Activated CD4-positive, CD25-positive, alpha-beta regulatory T cell (primary cell): ENCODE measurements at places on chromosomes 6 and 20.

DNA sequence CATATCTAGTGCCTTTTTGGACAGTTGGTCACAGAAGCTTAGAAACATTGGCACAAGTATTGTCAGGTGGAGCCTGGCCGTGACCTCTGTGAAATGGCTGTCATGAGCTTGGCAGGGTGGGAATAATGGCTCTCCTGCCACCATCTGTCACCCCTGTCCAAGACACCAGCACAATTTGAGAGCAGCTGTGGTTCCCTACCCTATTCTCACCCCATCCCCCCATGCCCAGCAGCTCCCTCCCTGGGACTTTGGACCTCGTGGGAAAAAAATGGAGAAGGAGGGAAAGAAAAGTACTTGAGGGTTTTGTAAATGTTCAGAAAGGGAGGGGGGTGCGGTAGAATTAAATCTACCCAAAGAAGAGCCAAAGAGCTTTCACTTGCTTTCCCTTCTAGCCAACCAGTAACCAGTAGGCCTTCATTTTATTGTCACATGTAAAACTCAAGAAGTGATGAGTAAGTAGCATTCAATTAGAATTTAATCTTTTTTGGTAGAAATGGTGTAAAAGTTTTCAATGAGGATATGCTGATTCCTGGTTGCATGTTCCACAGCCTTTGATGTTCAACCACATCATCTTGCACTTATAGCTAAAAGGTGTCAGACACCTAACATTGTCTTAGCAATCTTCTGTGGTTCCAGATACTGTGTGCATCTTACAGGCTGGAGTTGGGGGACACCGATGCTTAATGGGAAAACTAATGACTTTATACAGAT lies 263.5 kb upstream of the TAB2 start:
- DNase-seq = no peak

- DNase-seq = no peak
Observed at GRCh38 chr6:128235556-128235955, 284.8 kb downstream of the PTPRK start.

DNA sequence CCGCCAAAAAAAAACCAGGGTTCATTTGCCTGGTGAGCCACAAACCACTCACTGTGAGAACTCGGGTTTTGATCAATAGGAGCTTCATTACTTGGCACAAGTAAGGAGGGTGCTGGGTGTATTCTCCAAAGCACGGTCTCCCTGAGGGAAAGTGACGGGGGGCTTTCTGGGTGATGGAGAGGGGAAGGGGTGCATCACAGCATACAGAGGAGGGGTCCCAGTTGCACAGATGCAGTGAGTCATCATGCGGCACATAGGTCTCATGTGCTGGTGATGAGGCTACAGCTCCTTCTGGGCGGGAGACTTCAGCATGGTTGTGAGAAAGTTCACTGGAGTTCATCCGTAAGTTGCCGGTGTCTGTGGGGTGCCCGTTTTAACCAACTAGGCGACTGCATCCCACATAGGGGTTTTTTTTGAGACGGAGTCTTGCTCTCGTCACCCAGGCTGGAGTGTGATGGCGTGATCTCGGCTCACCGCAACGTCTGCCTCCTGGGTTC lies 36.2 kb downstream of the SUN5 start:
- no peak for DNase-seq

DNA sequence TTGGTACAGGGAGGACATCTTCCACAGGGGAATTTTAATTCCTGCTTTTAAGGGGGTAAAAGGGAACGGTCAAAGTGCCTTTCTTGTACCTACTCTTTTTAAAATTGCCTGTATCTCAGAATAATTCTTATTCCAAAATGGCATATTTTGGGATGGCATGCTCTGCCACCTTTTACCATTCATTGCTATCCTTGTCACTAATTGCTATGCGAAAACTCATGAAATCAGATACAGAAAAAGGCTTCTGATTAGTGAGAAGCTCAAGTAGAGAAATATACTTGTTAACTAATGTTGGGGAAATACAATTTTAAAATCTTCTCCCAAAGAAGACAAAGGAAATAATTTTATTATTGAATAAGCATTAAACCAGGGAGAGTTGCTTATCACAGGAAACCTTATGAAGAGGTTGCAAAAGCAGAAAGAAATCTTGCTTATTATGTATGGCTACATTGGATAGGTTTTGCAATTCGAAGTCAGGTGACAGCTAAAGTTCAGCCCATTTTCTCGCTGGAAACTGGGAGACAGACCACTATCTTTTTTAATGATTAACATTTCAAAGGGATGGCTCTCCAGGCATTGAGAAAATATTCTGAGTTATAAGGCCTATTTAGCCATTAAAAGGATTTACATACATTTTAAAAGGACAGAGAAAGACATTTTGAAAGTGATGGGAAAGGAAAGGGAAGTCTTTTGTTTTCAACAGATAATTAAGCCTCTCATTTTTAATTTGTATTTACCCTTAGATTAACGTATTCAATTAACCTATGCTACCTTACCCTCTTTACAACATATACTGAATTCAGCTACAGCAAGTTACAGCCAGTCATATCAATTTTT lies 110.3 kb upstream of the PRSS16 start:
- DNase-seq = no peak

GRCh38 chr20:40604416-40604815 lies 84.6 kb downstream of the MAFB start:
- no peak for DNase-seq

- DNase-seq = peak; percentile 22
Observed at GRCh38 chr6:159169193-159169555, at the start of gene FNDC1. TSS of gene FNDC1 (plus strand) at chr6:159169400. CDS start at chr6:159169597, 197 bp downstream.

- no peak for DNase-seq
Observed at GRCh38 chr6:166815629-166816028, 140.7 kb downstream of the RNASET2 start.

DNA sequence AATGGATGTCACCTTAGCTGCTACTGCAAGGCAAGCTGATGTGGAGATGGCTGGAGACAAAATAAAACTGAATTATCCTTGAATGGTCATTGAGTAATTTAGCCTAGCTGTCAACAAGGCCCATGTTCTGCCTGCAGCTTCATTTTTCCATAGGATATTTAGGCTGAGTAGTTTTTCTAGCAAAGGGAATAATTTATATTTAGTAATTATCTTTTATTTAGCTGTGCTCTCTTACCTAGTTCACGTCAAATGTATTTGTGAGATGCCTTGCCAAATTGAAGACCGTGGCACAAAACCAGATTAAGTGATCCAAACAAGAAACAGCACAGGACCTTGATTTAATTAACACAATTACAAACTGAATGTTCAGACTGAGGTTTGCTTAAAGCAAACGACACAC lies 77.4 kb upstream of the CEP162 start:
- DNase-seq = no peak

- no peak for DNase-seq
Observed at GRCh38 chr6:31161216-31162126, 3.1 kb downstream of the TCF19 start.

GRCh38 chr6:82397962-82398692 lies 34.5 kb downstream of the TPBG start:
- DNase-seq = no peak

- no peak for DNase-seq
Observed at GRCh38 chr6:150895928-150896632, 30.6 kb downstream of the MTHFD1L start.

DNA sequence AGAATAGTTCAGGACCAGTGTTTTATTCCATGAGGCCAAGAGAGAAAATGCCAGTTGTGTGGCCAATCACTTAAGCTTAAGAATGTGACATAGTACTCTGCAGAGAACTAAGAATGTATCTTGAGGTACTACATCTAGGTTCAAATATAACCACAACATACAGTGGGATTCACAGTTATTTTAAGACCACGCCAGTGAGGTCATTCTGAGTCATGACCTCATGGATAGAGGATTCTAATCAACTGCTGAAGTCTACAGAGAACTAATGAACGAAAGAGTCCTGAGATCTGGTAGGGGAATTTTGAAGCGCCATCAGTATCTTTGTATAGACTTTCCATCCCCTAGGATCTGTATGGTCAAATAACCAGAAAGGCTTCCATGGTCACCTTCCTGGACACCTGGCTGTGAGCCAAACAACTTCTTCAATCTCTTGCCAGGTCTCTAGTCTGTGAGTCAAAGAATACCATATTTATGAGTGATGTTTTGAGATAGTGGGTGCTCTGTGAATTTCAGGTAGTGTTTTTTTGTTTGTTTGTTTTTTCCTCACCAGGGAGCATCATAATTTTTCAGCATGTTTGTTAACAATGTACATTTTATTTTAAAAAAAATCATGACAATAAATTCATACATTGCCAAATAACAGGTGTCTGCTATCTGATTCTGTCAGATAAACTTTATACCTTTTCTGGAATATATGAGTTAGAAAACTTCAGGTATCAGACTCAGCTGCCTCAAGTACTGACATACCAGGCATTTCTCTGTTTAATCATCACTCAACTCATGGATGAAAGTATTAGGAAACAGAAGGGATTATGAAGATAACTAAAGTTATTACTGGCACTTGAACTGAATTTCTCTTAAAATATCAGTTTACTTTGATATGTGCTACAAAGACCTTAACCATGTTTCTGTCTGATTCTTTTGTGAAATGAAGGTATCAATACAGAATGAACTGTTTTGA lies 217.9 kb downstream of the PLCB4 start:
- no peak for DNase-seq

- no peak for DNase-seq
Observed at GRCh38 chr20:24587384-24588046, 118.1 kb downstream of the SYNDIG1 start.

DNA sequence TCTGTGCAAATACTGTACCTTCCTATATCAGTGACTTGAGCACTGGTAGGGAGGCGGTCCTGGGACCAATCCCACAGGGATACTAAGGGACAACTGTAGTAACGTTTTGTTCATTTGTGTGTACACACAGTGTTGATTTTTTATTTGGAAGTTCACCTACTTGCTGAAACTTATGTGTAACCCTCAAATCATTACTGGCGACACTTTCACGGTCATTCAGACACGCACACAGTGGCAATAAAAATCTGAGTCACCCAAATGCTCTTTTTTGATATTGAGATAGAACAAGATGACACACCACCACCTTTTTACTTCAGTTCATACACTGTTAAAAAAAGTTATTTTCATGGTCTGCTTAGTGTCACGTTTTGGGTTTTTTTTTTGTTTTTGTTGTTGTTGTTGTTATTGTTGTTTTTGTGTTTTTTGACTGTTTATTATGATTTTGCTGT lies 79.8 kb downstream of the QKI start:
- no peak for DNase-seq

- no peak for DNase-seq
Observed at GRCh38 chr6:109202409-109203264, 107.3 kb downstream of the CEP57L1 start.

DNA sequence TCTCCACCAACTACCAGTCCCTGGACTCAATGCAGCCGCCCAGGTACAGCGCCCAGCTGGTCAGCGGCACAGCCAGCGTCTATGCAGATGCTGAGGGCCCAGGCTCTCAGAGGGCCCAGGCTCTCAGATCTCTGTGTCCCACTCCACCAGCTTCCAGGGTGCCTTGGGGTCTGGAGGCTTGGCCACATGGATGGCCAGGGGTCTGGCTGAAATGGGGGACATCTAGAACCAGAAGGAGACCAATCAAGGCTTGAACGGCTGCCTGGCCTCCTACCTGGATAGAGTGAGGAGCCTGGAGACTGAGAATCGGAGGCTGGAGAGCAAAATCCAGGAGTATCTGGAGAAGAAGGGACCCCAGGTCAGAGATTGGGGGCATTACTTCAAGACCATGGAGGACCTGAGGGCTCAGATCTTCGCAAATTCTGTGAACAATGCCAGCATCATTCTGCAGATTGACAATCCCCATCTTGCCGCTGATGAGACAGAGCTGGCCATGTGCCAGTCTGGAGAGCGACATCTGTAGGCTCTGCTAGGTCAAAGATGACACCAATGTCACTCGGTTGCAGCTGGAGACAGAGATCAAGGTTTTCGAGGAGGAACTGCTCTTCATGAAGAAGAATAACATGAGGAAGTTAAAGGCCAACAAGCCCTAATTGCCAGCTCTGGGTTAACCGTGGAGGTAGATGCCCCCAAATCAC lies 44.1 kb upstream of the GRM4 start:
- no peak for DNase-seq

- no peak for DNase-seq
Observed at GRCh38 chr6:40232698-40233097, 298.4 kb upstream of the MOCS1 start.

DNA sequence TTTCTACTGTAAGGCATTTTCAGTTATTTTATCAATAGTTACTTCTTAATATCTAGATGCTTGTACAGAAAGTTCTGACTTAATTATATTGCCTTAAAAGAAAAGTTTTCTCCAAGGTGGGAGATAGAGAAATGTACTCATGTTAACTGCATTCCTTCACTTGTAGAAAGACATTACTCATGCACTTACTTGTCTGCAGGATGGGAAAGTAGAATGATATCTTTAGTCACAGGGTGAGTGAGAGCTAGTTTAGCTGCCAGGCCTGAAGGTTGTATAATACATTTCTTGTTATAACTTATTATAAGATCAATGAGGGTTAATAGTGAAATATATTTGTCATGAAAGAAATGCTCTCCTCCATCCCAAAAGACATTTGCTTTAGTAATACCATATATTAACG lies 92.1 kb downstream of the CRYBG1 start:
- no peak for DNase-seq

GRCh38 chr6:90087106-90087833 lies 193.0 kb downstream of the GJA10 start:
- DNase-seq = no peak

DNA sequence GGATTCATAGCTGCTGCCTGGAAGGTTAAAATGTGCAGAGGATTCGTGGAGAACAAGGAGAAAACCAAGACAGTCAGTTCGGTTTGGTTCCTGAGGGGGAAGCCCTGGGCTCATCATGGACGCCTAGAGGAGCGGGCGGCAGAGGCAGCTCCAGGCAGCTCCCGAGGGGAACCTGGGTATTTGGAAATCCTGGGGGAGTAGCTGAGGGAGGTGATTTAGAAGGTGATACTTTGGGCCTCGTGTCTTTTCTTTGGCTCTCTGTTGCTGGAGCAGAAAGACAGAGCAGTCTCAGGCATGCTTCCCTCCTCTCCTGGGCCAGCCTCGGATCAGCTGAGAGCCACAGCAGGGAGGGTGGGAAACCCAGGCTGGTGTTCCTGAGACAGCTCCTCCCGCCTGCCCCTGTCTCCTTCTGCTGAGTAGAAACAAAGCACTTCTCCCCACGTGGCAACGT lies 139.5 kb downstream of the DLL1 start:
- no peak for DNase-seq

DNA sequence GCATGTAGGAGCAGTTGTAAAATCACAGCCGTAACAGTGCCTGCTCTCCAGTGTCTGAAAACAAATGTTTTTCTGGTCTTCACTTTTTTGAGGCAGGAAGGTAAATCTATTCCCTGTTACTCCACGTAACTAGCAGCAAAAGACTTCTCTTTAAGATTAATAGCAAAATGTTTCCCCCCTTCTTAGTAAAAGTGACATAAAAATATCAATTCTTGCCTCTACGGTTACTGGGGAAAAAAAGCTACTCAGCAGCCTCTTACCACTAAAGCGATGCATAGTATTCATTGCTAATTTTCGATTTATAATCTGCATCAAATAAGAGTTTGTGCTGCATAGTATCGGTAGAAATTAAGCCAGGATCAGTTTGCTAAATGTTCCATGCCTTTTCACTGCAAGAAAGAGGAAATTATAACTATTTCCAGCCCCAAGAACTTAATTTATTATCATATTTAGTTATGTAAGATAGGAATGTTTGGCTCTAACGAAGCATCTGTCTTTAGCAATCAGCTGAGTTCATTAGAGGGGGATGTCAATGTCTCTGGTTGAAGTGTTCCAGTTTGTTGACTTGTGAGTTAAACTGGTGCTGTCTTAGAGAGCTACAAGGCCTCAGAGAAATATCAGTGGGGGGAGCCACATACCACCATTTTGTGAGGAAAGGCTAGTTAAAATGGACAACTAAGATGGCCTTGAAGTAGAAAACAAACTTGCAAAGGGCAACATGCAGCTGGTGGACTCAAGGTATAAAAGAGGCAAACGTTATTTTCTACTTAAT lies 617 bp upstream of the TSPYL1 start:
- DNase-seq = no peak

GRCh38 chr6:121285041-121285440 lies 49.2 kb downstream of the TBC1D32 start:
- DNase-seq = no peak
